ENCODE measurements at places on chromosomes 2 and 18.

DNA sequence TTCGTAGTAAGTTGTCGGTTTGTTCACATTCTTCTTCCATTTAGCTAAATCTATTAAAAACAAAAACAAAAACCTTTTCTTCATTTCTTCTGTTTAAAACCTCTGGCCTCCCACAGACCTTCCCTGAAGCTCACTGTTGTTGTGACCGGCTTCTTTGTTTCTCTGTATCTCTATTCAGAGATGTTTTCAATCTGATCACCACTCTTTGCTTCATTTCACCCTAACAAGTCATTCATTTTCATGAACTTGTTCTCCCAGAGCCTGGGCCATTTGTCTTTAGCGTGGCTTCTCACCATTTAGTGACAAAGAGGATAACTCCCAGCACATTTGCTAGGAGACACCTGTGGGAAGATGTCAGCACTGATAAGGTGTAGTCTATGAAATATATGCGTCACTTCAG, 794.2 kb downstream of the ERBB4 start:
- no peak for DNase-seq

GRCh38 chr2:227082286-227082685, 81.7 kb downstream of the COL4A4 start:
- no peak for DNase-seq

DNA sequence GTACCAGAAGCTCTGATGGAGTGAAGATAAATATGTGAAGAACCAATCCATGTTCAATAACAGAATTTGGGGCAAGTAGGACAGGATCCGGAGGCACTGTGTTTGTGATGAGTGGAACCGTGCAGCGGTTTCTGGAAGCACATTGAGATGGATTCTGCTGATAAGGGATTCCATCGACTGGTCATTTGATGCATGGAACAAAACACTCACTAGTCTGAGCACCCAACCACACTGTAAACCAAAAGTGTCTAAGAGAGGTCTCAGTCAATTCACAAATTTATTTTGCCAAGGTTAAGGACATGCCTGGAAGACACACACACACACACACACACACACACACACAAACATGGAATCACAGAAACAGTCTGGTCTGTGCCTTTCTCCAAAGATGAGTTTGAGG, 459.5 kb downstream of the FBXO15 start:
- no peak for DNase-seq

GRCh38 chr2:36478999-36479398, 119.0 kb downstream of the FEZ2 start:
- DNase-seq = no peak

DNA sequence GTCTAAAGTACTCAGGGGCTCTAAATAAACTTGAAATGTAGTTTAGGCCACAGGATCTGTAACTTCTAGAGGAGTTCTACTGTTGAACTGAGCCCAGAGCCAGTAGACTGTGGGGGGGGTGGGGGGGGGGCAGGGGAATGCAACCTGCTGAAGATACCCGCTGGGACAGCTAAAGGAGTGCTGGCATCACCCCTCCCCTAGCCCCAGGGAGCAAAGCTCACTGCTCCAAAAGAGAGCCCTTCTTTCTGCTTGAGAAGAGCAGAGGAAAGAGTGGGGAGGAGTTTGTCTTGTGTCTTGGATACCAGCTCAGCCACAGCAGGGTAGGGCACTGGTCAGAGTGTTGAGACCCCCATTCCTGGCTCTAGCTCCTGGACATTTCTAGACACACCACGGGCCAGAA, 414.0 kb upstream of the KLHL29 start:
- no peak for DNase-seq

- no peak for DNase-seq
Observed at GRCh38 chr2:113202305-113203216, 28.8 kb downstream of the PSD4 start.

DNA sequence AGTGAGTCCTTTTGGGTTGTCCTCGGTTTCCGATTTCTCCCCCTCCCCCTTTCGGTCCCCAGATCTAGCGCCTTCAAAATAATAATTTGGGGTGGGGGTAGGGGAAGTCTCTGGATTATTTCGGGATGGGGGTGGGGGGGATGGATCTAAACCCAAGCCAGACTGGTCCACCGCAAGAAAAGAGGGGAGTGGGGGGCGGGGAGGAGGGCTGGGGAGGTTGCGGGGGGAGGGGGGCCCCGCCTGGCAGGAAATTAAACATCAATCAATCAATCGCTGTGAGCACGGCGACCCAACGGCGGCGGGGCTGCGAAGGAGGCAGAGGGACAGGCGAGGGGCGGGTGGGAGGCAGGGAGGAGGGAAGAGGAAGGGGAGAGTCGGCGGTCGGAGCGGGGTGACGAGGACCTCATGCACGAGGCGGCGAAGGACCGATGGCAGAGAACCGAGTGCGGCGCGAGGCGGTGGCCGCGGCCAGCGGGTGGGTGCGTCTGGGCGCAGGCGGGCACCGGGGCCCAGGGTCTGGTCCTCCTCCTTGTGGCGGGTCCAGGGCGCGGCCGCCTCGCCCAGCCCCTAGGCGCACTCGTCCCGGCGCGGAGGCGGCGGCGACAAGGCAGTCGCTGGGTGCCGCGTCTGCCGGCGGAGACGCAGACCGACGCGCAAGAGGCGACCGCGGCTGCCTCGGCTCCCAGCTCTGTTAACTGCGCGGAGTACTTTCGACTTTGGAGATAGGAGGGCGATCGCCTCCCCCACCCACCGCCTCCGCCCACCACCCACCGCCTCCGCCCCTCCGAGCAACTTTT, 468 bp upstream of the SATB2 start:
- no peak for DNase-seq

DNA sequence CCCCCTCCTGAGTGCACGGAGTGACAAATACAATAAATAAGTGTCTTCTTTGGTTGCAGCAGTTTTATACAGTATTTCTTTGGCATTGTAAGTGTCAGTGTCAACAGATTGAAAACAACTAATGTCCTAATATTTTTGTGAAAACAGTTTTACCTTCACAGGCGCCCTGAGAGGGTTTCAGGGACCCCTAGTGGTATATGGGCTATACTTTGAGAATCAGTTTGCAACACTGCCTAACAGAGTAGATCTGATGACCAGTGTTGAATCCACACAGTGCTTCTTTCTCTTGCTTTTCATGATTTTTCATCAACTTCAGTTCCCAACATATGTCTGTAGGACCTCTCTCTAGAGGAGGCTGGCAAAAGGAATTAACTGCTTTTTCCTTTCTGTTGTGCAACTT, 162.2 kb downstream of the PRPF40A start:
- DNase-seq = no peak

DNA sequence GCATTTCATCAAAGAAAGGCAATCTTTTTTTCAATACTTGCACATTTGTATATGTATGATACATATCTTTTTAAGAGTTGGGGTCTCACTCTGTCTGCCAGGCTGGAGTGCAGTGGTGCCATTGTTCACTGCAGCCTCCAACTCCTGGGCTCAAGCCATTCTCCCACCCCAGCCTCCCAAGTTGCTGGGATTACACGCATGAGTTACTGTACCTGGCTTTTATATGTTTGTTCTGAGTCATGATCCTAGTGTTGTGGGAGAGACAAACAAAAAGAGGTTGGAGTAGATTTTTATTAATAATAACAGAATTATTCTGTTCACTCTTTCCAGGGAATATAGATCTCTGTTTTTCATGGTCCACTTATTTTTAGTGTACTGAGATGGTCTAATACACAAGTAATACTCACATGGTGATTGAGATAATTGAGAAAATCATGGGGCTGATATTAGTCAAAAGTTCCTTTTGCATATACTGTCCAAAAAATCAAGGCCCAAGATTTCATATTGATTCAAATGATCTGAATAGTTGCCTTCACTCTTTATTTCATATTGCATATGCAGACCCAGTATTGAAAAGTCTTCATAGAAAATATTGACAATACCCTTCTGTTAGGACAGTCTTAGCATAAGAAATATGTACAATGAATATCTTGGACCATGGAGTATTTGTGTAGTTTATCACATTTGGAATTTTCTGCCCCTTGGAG, 138.3 kb downstream of the FMNL2 start:
- DNase-seq = no peak

- no peak for DNase-seq
Observed at GRCh38 chr2:54771166-54771885, 47.9 kb downstream of the EML6 start.

- no peak for DNase-seq
Observed at GRCh38 chr2:225112362-225113126, 70.3 kb upstream of the DOCK10 start.

DNA sequence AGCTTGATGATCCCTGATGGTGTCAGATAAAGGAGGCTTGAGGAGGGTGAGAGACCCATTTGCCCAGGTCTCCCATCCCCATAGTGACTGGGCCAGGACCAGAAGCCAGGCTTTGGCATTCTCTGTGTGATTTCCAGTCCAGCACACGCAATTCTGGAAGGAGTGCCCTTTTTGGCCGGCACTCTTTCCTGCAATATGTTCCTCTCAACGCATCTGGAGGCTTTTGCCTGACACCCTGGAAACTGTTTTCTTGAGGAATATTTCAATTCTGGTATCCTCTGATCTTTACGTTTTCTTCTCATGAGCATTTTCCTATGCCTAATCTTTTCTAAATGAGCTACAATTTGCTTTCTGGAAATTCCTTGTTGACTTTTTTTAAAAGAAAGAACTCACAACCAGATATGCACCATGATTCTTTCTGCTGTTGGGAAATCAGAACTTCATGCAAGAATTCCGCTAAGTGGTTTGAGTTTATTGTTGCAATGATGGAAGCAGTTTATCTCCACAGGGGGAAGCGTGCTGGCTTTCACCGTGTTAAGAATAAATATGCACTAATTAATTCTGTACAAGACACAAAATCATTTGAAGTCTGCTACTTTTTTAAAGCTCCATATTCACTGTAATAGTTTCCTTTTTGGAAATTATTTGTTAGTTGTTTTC, 143.7 kb downstream of the NAPG start:
- DNase-seq = no peak

DNA sequence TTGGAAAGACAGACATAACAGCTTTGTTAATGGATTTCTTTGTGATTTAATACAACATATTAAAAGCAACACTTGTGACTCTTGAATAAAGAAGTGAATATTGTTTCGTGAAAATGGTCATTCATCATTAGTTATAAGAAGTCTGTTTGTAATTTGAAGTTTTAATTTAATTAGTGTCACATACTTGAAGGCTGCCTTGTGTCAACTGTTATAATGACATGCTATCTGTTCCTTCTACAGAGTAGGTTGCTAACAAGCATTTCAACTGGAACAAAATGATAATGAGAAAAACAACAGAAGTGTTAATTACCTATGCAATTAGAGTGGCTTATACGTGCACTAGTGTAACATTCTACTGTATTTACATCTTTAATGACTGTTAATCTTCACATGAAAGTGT, 624.7 kb downstream of the LRP1B start:
- no peak for DNase-seq

DNA sequence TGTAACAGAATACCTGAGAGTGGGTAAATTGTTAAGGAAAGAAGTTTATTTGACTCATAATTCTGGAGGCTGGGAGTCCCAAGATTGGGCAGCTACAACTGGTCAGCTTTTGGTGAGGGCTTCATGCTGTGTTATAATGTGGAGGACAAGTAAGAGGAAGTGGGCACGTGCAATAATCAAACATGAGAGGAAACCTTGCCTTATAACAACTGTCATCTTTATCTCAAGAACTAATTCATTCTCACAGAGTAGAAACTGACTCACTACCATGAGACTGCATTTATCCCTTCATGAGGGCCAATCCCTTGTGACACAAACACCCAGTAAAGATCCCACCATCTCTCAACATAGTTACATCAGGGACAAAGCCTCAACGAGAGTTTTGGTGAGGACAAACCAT, 318.1 kb upstream of the NT5C1B start:
- no peak for DNase-seq

DNA sequence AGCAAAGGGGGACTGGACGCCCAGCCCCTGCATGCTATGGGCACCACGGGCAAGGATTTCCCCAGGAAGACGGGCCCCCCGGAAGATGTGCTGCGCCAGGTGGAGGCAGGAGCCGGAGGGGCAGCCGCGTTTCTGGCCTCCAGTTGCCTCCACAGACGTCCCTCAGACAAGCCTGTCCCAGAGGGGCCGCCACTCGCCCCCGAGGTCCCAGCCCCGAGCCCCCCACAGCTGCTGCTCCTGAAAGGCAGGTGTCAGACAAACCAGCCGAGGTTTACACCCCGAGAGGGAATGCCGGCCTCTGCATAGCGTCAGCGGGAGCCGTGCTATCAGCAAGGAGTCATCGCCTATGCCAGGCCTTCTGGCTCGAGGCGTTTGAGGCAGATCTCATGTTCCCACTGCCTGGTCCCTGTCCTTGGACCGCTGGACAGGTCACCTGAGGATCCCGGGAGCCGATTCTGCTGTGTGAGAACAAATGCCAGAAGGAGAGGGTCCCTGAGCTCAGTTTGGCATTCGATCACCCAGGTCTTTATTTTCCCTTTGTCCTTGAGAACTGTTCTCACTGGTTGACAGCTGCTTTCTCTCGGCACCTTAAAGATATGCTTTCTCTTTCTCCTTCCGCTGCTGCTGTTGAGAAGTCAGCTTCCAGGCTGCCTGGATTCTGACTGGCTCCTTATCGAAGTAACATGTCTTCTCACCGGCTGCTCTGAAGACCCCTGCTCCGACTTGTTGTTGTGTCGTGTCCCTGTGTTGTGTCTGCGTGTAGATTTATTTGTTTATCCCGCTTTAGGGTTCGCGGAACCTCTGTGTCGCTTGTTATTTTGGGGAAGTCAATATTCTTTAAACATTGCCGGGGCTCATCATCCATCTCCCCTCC, 20.6 kb downstream of the CROCC2 start:
- DNase-seq = no peak

DNA sequence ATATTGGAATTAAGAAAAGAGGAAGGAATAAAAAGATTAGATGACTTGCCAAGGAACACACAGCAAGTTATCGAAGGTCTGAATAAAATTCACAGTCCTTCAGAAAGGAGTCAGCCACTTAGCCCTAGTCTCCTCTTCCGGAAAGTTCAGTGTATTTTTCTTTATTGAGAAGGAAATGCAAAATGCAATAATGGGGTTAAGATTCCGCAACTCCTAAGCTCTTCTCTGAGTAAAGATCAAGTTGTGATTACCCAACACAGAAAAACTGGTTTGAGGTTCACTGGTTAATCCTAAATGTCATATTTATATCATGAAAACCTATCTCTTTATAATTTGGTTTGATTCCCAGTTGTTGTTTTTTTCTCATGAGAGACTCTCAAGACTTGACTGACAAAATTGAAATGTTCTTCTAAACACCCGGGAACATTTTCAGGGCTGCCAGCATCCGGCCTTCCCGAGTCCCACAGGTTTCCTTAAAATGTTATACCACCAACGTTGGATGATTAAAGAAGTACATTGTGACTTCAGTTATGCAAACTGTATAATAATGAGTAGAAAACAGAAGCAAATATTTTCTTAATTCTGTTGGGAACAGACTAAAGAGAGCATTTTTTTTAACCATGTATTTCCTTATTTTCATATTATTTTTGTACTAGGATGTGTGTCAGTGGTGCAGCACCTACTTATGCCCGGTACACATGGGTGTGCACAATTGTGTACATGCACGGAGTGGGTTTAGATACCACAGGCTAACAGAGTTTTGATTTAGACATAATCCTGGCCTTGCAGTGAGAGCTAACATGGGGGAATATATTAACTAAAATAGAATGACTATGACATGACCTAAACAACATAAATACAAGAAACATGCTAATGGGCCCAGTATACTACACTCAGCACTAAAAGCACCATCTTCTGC, 100.2 kb downstream of the STK39 start:
- no peak for DNase-seq

GRCh38 chr18:39935598-39935997, 2019.4 kb upstream of the PIK3C3 start:
- DNase-seq = no peak

- DNase-seq = no peak
Observed at GRCh38 chr2:71852141-71852711, 295.4 kb downstream of the CYP26B1 start.
